MG63 (cell line): ENCODE measurements at places on chromosomes 2 and 18.

DNA sequence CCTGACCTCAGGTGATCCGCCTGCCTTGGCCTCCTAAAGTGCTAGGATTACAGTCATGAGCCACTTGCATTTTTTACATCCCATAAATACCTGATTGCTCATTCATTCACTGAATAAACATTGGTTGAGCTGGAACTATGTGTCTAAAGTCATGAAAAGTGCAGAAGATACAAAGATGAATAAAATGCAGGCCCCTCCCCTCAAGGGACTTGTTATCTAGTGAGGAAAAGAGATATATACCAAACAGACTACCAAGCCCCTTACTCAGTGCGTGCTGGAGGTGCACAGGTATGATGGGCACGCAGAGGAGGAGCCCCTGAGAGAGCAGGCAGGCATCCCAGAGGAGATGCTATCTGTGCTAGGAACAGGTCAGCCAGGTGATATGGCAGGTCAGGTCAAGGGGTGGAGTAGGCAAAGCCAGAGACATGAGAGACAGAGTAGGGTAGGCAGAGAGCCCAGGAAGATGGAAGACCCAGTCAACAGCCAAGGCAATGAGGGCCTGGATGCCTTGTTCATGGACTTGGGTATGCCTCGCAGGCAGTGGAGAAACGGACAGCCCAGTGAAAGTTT, 7.7 kb downstream of the FHL2 start:
- peak; percentile 48 for DNase-seq

DNA sequence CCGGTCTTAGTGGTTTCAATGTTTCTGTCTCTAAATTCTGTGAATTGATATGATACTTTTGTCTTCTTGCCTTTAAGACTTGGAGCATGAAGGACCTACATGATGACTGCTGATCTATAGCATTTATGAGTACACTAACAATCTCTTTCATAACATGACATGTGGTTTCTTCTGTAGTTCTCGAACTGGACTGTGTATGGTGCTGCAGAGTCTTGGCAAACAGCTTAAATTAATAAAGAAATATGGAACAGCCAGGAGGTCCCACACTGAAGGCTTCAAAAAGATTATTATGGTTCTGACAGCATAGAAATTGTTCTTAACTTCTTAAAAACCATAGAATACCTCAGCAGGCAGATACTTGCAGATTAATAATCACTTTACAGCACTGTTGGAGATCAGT, 145.0 kb downstream of the DCC start:
- DNase-seq, result no peak

- DNase-seq, result no peak
Measured at GRCh38 chr2:159506764-159507440, 109.4 kb downstream of the BAZ2B start.

DNA sequence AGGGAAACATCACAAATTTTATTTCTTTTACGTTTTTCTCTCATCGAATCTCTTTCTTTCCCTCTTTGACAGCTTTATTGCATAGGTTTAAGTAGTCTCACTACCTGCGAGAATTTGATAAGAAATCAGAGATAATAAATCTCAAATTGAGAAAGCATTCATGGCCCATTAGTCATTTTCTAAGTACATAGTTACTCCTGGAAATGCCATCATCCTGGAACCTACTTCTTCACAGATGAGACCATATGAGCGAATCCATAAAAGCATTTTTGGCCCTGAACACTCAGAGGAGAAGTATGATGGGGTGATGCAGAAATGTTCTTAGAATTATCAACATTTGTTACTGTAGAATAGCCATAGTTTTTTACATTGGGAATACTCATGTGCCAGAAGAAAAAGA, 138.0 kb upstream of the ARHGAP28 start:
- DNase-seq, result no peak

GRCh38 chr2:230564805-230565779, 147.6 kb upstream of the CAB39 start:
- DNase-seq, result peak; percentile 45

DNA sequence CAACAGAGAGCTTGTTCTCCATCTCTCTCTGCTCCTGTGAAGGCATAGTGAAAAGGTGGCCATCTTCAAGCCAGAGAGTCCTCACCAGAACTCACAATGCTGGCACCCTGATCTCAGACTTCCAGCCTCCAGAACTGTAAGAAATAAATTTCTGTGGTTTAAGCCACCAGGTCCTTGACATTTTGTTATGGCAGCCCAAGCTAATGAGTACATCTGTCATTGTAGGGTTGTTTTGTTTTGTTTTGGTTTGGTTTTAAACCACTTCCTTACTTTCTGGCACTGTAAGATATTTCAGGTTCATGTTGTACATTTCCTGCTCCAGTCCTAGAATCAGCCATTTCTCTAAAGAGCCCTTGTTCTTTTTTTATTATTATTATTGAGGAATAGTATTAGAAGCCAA, 171.2 kb downstream of the CPS1 start:
- DNase-seq, result no peak

DNA sequence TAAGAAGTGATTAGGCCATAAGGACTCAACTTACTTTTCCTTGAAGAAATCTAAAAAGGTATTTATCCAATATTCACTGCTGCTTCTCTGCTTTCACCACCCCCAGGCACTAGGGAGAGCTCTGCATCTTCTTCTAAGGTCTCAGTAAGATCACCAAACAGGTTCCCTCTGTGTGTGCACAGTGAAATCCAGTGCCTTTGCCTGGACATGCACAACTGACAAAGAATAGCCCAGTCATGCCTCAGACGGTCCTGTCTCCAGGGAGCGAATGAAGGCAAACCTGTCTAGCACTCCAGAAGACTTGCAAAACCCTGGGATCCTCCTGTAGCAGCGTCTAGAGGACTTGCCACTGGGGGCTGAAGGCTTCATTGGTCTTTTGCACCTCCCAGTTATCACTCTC, 344.5 kb upstream of the LRATD1 start:
- no peak for DNase-seq

DNA sequence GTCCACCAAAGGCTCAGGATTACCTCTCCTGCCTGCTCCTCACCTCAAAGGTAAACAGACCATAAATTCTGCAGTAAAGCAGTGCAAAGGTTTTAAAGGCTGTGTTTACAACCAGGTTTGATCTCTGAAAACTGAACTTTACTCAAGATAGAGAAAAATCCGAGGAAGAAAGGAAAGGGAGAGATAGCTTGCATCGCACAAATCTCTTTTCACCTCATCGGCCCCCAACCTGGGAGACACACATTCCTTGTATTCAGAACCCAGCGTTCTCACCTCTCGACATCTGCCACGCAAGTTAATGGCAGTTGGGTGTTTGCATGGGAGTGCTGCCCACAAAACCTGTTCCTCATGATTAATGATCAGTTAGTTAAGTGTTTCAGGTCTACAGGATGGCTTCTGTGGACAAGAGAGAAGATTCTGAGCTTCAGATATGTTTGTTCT, 72.6 kb downstream of the GATA6 start:
- no peak for DNase-seq

DNA sequence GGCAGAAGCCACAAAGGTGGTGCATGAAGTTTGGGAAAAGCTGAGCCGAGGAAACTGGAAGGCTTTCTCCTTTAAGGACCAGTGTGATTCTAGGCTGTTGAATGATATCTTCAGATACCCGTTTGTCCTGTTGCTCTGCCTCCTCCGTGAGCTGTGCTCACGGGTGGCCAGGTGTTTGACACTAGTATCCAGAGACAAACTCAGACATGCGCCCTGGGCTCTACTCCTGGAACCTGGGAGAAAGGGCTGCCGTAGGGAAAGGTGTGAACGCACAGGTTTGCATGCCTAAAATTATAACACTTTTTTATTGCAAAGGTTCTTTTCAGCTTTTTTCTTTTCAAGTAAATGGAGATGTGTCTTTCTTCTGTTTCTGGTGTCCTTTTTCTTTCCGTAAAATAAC, 81.6 kb downstream of the AGAP1 start:
- no peak for DNase-seq

DNA sequence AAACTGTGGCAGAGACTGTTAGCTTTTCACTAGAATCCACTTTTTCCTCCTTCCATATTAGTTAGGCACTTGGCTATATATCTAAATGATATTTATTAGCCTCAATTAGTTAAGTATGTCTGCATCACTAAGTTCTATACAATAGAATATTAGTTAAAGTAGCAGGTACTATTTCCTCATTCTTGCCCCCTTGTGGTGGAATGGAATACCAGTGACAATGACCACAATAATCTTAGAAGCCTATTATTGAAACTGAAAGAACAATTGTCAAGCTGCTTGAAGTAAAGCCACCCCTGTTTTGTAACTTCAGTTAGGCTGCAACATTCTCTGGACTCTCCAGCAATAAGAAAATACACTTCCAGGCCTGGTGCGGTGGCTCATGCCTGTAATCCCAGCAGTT, 476.3 kb upstream of the VWC2L start:
- no peak for DNase-seq

DNA sequence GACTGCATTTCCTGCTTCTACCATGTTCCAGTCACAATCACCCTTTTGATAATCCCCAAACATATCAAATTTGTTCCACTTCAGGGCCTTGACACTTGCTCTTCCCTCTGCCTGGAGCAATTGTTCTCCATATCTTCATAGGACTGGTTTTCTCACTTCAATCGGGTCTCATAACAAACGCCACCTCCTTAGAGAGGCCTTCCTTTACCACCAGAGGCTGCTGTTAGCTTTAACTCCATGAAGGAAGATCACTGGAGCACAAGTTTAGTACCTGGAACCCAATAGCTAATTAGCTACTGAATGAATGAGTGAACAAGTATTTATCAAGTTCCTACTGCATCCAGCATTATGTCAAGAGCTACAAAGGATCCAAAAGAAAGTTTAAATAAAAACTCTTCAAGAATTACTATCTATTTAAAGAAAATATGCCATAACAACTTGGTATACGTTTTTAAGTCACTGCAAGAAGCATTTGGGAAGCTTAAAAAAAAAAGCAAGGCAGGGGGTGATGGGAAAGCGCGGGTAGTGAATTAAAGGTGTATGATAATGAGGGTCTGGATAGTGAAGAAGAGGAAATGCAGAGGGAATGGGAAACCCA, 58.8 kb downstream of the BAZ2B start:
- DNase-seq, result no peak

GRCh38 chr2:217121565-217121964, 261.7 kb upstream of the TNP1 start:
- no peak for DNase-seq

DNA sequence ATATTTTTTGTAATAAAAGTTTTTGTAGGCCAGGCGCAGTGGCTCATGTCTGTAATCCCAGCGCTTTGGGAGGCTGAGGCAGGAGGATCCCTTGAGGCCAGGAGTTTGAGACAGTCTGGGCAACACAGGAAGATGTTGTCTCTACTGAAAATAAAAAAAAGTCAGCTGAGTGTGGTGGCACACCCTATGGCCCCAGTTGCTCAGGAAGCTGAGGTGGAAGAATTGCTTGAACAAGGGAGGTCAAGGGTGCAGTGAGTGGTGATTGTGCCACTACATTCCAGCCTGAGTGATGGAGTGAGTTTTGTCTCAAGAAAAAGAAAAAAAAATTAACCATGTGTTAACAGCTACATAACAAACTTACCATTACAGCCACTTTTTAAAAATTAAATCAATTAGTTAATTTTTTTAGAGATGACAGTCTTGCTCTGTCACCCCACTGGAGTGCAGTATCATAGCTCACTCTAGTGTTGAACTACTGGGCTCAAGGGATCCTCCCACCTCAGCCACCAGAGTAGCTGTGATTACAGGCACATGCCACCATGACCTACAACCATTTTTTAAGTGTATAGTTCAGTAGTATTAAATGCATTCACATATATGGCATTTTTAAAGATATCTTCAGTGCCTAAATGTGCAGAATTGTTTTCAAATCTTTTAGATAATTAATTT, 67.2 kb upstream of the ACYP2 start:
- no peak for DNase-seq

DNA sequence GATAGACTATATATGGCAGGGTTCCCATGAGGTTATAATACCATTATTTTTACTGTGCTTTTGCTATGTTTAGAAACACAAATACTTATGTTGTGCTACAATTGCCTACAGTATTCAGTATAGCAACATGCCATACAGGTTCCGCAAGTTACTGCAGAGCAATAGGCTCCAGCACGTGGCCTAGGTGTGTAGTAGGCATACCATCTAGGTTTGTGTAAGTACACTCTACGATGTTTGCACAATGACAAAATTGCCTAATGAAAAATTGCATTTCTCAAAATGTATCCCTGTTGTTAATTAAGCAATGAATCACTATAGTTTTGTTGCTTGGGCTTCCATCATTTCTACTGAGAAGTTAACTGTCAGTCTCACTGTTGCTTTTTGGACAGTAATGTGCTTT, 9.8 kb downstream of the CD302 start:
- DNase-seq, result no peak

DNA sequence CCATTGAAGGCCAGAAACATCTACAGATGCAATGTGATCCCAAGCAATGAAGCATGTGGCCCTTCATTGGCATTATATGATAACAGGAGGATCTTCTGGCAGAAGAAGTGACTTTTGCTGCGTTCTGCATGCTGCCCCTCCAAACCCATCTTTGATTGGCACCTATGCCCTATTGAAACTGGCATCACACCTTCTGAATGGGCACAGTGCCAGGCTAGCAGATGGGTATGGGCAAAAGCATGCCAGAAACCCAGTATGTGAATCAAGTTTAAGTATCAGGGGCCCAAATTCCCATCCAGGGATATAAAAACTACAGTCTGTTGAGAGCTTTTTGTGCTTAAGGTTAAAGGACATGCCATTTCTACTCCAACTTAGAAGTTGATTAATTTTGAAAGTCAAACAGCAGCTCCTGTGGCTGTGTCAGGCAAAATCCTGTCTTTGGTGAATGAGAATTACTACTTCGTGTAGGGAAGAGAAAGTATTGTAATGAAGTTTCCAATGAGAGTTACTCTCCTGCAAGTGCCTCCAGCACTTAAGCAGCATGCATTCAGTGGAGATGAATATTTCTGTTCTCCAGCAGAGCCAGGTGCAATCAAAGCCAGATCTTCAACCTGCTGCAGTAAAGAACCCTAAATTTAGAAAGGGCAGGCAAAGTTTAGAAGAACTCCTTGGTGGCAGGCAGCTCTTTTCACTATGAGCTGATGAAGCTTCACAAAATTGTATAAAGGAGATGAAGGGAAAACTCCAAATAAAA, 8.6 kb downstream of the VRK2 start:
- no peak for DNase-seq

DNA sequence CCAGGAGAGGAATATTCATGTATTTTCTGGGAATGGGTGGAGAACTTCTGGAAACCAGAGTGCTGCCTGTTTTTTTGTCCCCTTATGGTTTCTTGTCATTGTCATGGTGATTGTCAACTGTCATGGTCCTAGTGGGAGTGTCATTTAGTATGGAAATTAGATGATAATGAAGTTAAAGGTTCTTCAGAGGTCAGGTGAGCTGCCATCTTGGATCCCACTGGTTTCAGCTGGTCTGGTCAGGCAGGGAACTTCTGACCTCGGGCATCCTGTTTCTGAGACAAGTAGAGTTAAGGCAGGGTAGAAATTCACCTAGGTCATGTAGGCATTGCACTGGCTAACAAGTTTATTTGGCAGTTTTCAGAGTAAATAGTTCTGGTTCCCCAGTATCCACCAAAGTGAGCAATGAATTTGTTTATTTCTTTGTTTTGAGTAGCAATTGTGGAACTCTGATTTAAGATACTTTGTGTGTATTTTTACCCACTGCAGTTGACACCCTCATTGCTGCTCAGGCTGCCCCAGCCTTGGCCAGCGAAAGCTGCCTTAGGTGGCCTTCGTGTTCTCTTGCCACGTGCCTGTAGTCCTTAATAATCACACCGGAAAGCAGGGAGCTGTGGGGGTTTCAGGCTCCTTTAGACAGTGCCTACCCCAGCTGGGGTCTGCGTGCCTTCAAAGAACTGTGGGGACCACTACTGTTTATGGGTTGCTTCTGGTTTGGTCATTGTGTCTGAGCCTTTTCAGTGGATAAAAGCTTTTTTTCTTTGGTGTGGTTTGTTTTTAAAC, 48.7 kb downstream of the NCK2 start:
- no peak for DNase-seq

- no peak for DNase-seq
Measured at GRCh38 chr2:128270672-128271596, 47.7 kb downstream of the HS6ST1 start.
